MM.1S (cell line): ENCODE measurements at places on chromosomes 3 and 15.
A peak's percentile ranks its signal among the peaks of the same experiment; 100 is the strongest.

- no peak for DNase-seq
These were observed 10.4 kb downstream of the SOX2 start for GRCh38 chr3:181722156-181722555.

DNA sequence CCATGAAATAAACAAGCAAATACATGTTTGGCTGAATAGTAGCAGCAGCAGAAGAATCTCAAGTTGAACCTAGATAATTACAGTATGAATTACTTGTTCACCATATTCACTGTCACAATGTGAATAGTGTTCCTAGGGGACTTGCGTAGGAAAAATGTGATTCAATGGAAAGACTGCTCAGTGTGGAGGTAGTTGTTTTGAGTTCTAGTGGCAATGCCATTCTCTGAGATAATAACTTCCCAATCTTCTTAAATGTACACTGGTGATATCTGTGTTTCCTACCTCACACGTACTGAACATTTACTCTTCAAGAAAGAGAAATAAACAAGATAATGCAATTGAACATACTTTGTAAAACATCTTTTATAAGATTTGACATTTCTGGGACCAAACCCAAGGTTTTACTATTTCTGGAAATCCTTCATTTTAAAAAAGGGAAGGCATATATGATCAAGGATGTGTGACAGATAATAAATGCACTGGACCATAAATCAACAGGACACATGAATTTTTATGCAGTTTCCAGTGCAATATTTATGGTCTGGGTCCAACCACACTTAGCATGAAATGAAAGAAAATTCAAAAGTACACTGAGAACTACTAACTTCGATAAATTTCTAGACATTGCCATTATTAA, 598.3 kb upstream of the ZNF385D start:
- no peak for DNase-seq

GRCh38 chr15:81133782-81134461, at the start of gene CFAP161:
Gene CFAP161, plus strand, starts transcription at chr15:81134270. Its CDS starts 60 bp downstream, at chr15:81134330.
- DNase-seq, result peak; percentile 92

DNA sequence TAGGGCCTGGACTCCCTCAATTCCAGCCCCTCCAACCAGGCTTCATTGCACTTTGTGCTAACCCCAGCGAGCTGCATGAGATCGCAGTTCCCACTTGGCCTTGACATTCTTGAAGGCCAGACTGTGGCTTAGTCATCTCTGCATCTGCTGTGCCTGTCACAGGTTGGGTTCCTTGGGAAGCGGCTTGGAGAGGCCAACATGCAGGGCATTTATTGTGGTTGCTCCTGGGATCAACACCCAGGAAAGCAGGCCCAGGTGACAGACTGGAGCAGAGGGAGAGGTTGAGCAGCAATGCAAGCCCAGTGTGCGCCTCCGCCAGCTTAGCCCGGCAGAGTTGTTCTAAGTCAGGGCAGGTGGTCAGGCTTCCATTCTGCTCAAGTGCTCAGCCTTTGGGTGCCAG, 10.5 kb downstream of the ABCF3 start:
- DNase-seq, result no peak
